Pancreas (tissue), 10 donors: ENCODE measurements at places on chromosomes 4 and X.

DNA sequence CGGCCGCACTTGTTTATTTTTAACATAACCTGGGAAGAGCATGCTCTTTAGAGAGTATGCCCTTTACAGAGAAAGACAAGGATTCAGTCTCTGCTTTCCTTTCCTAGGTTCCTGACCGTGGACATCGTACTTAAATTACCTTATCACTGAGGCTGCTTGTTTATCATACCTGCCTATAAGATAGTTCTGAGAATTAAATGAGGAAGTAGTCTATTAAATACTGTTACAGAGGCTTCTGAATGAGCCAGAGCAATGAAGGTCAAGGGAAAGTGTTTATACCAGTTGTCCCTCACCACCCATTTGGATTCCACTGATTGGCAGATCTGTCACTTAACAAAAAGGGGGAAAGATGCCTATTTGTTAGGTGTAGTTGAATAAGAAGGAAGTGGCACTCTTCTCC, 10.0 kb downstream of the TXLNG start:
- no peak for DNase-seq

DNA sequence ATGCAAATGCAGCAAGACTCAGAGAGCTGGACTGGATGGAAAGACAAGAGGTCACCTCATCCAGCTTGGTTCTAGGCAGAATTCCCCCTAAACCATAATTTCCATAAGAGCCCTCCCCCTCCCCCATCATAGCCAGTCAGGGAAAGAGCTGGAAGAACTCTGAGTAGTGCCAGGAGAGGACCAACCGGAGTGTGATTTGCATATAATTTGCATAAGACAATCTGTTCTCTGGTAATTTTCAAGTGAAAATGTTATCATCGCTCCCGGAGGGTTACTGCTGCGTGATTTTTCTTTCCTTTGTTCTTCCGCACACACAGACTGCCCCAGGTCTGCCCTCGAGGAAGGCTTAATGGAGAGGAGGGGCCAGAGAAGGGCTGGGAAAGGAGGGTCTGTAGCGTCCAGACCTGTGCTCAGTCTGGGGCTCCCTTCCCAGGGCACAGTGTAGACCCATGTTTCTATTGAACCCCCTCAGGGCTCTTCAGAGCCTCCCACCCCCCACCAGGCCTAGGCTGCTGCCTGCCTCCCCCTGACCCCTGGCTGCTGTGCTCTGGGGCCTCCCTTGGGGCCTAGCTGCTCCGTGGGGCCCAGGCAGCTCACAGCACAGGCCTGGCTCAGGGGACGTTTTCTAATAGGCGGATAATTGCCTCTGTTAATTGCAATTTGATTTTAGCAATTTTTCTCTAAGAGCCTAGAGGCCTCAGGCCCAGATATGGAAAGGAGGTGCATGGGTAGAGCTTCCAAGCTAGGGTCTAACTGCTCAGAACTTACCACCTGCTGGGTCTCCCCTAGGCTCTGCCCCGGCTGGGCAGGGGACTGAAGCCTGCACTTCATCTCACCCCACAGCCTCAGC, 90.4 kb upstream of the PJA1 start:
- no peak for DNase-seq

DNA sequence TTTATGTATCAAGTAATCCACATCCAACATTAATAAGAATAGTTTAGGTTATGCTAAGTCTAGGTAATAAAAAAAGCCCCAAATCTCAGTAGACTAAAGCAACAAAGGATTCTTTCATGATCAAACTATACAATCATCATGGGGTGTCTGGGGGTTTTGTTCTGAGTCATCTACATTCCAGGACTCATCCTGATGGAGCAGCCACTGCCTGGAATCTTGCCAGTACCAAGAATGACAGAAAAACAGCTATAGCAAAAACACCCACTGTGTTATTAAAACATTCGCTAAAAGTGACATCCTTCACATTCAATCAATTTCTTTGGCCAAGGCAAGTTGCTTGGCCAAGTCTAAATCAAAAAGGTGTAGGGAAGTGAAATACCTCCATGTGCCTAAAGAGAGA, 3.9 kb upstream of the ARHGEF38 start:
- DNase-seq = no peak

GRCh38 chr4:77629885-77630284, 24.3 kb downstream of the CXCL13 start:
- no peak for DNase-seq

DNA sequence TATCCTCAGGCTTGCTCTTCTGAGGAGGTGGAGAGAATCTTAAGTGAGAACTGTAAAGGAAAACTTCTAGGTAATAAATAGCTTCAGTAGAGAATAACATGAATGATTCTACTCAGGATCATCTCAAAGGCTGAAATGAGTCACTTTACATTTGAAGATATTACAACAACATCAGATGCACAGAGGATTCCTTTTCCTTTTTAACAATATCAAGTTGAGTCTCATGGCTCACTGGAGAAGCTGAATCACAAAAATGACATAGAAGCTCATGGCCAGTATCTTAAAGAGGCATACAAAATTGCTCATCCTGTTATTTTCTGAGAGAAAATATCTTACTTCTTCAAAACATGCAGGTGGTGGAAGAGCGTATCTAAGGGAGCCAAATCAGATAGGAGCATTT, 72.5 kb upstream of the EMCN start:
- DNase-seq = no peak

GRCh38 chrX:109954955-109955354, 48.0 kb upstream of the TMEM164 start:
- DNase-seq = no peak

GRCh38 chr4:33057736-33058135, 2337.6 kb downstream of the PCDH7 start:
- no peak for DNase-seq

DNA sequence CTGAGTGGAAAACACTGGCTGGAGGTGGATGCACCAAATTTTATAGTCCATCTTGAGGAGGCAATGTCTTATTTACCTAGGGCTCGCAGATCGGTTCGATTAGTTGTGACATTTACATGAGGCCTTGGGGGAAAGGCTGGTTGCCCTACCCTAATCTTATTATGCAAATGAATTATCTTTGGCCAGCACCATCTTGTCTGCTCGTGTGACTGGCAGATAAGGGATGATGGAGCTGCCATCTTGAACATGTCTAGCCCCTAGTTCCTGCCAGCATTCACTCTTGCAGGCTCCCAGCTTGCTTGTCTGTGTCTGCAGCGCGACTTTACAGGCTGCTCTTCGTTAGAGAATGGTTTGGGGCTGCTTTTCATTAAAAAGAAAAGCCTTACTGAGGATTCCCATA, 61.9 kb downstream of the SEC24B start:
- DNase-seq = no peak

- DNase-seq = no peak
These were observed 165.5 kb downstream of the KLF8 start for GRCh38 chrX:56397636-56398035.

DNA sequence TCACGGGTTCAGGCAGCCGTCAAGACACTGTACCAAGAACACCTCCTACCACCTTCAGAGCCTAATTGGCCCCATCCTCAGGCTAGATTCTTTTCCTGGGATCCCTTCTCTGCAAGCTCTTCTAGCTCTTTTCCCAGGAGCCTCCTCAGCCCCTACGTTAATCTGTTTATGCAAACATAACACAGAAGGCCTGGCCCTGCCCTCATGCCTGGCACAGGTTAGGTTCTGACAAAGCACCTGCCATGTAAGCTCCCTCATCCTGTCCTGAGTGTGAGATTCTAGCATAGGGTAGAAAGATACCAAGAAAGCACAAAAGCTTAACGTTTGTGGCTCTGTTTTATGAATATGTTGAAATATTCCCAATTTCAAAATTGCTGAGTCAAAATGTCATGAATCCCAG, 93.6 kb downstream of the IRF2 start:
- no peak for DNase-seq

DNA sequence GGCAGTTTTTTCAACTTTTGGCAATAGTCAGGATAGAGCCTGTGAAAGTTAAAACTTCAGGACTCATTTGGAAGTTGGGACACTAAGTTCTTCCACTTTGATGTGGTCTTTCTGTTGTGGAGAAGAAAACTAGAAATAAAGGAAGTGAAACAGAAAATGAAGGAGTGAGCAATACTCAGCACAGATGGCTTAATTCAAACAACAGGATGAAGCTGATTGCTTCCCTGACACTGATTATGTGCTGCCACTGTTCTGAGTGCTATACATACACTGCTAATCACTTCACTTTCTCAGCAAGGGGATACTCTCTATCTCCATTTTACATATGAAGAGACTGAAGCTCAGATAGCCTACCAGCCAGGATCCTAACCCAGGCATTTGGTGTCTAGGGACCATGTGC, 235.1 kb upstream of the CPEB2 start:
- DNase-seq = no peak

DNA sequence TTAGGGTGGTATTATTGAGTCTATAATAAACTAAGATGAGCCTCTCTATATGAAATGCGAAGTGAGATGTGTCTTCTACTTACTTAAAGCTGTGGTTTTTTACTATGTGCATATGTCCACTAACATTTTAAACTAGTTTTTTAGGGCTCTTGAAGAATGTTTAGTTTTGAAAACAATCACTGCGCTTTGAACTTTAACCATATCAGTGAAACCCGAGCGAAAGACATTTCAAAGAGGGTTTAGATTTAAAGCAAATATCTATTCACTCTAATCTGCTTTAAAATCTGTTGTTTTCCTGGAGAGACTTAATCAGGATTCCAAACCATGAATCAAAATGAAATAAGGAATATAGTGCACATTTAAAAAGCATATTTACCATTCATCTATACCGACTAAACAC, 24.8 kb upstream of the SLC7A11 start:
- DNase-seq = no peak

DNA sequence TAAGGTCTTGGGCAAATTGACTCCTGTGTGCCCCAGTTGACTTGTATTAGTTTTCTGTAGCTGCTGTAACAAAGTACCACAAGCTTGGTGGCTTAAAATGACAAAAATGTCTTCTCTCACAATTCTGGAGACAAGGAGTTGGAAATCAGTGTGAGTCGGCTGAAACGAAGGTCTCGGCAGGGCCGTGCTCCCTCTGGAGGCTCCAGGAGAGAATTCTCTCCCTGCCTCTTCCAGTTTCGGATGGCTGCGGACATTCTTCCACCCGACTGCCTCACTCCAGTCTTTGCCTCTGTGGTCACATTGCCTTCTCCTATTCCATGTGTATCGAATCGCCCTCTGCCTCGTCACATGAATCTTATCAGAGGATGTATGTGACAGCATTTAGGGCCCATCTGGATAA, 66.0 kb upstream of the PHOX2B start:
- no peak for DNase-seq

- no peak for DNase-seq
These were observed 14.4 kb upstream of the CXCL8 start for GRCh38 chr4:73725985-73726384.

- DNase-seq = peak; percentile 63
These were observed 895 bp downstream of the SMIM14 start for GRCh38 chr4:39637586-39638353.
